Epithelial cell of prostate (primary cell): ENCODE measurements at places on chromosomes 11 and 22.
A peak's percentile ranks its signal among the peaks of the same experiment; 100 is the strongest.

- DNase-seq: no peak
Measured at GRCh38 chr11:87972133-87972532, 203.1 kb downstream of the RAB38 start.

- DNase-seq: no peak
Measured at GRCh38 chr11:128424271-128424711, 163.1 kb downstream of the ETS1 start.

GRCh38 chr22:25840167-25840566 is 98.2 kb downstream of the MYO18B start:
- no peak for DNase-seq

- no peak for DNase-seq
Measured at GRCh38 chr11:102733232-102733875, 8.6 kb upstream of the MMP8 start.

GRCh38 chr11:125773516-125773915 is 5.1 kb downstream of the PATE2 start:
- no peak for DNase-seq

DNA sequence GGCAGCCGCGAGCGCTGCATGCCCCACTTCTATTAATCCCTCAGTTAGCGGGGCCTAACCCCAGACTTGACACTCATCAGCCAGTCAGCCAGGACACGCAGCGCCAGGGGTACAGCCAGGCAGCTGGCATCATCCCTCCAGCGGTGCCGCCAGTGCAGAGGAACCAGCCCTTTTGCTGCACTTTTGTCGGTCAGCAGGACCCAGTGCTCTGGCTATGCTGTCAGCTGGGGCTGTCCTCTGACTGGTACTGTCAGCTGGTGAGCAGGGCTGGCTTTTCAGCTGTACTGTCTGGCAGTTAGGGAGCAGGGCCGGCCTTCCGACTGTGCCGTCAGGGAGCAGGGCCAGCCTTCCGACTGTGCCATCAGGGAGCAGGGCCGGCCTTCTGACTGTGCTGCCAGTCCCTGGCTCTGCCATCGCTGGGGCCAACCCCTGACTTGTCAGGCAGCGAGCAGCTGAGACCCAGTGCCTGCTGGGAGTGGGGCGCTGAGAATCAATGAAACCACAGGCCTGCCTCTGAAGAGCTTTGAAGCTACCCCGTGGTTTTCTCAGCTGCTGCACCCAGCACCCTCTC is 115.4 kb downstream of the KIAA1671 start:
- DNase-seq: no peak

- no peak for DNase-seq
Measured at GRCh38 chr11:85096939-85097338, 530.2 kb downstream of the DLG2 start.

DNA sequence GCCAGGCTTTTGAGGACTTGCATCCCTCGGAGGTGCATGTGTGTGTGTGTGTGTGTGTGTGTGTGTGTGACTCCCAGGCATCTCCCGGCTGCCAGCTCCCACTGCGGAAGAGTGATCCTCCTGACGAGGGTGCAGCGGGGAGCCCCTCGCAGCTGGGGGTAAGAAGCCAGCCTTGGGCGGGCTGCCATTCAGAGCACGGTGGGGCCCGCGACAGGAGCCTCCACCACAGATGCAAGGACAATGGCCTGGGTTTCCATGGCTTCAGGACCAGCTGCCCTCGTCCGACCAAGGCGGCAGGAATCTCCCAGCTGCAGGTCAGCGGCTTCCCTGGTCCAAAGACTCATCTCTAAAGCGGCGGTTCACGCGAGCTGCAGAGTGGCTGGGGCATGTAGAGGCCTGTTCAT is 908.5 kb downstream of the BRD1 start:
- DNase-seq: no peak

DNA sequence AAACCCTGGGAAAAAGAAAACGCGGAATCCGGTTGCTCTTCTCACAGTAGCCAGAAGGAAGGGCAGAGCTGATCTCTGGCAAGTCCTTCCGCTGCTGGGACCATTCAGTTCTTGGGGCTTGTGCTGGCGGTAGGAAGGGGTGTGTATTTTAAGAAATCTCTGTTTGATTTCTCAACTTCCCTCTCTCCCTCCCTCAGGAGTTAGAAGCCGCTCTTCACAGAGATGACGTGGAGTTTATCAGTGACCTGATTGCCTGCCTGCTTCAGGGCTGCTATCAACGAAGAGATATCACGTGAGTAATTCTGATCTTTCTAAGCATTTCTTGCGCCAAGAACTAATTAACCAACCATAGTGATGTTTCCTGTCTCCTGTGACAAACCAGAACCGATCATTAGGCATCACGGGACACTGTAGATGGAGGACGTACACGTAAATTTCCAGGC is 85.9 kb upstream of the SLC25A18 start:
- DNase-seq: no peak

DNA sequence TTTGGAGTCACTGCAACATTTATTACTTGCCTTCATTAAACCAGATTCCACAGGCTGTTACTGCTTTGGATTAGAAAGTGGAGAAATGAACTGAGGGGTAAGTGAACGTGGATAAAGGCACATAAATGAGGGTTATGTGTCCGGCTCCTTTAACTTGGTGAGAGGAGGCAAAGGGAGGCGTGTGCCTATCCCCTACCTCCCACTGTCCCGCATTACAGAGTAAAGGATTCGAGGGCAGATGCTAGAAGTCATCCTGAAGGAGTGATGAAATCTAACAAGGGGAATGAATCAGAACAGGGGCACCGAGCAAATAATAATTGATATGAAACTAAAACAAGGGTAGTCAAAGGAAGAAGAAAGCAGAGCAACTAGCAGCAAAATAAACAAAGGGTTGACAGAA is 147.2 kb downstream of the GRIA4 start:
- DNase-seq: no peak

DNA sequence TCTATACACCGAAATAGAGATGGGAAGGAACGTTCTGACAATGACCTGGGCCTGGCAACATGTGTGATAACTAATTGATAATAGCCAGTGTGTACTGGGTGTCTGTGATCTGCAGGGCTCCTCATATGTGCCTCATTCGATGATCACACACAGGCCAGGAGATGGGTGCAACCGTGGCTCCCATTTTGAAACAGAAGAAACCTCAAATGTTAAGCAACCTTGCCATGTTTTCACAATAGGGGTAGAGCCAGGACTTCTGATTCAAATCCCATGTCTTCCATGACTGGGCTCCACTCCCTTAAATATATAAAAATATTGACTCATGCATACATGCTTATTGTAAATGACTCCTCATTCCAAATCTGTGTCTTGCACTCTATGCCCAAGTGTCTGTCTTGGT is 11.1 kb downstream of the APOL3 start:
- no peak for DNase-seq

GRCh38 chr22:42766860-42767259 is 46.2 kb upstream of the A4GALT start:
- DNase-seq: no peak

DNA sequence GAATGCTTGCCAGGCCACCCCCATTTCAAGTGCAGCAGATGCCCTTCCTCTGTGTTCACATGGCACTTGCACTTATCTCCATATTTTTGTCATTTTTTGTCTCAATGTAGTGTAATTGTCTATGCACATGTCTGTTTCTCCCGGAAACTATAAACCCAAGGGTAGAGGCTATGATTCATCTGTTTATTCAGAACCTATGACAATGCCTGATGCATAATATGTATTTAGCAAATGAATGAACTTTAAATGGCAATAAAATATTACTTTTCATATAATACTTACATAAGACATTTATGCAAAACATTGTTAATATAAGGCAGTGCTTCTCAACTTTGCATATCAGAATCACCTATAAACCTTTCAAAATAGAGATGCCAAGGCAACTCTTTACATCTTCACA is 6.7 kb downstream of the PAK1 start:
- no peak for DNase-seq

GRCh38 chr11:68441466-68442230 is 18.9 kb upstream of the PPP6R3 start:
- DNase-seq: no peak

- peak; percentile 92 for DNase-seq
Measured at GRCh38 chr11:64970731-64971151, 1.2 kb downstream of the MAJIN start.

DNA sequence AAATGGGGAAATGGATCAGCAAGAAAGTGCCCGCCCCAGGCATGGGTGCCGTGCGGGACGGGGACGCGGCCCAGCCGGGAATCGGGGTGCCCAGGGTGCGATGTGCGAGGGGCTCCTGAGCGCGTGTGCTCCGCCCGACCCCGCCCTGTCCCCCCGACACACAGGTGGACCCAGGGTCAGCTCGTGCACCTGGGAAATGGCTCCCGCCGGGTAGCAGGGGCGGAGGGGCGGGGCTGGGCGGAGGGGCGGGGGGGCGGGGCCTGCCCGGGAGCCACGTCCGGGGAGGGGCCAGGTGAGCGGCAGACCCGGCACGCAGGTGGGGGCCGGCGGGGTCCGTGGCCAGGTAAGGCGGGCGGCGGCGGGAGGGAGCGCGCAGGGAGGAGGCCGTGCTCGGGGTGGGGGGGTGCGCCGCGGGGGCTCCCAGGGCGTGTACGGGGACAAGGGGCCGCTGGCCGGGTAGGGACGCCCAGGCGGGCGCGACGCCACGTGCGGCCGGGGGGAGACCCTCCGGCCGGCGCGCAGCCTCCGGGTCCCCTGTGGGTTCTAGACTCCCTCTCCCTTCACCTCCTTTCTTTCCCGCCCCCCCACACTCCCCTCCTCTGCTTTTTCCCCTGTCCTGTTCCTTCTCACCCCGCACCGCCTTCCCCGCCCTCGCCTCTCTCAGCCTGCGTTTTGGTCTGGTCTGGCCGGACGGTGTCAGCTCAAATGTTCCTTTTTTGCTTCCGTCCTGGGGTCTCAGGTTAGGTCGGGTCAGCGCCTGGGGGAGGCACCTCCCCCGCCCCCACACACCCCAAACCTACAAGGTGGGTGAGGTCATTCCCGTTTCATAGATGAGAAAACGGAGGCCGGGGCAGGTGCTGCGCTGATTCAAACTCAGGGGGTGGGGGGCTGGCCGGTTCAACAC is at the start of gene ARHGAP8:
Gene ARHGAP8, plus strand, starts transcription at position 291 of the 904 bp plus-strand sequence. CDS start 33,953 bp downstream, outside the sequence.
- DNase-seq: no peak

DNA sequence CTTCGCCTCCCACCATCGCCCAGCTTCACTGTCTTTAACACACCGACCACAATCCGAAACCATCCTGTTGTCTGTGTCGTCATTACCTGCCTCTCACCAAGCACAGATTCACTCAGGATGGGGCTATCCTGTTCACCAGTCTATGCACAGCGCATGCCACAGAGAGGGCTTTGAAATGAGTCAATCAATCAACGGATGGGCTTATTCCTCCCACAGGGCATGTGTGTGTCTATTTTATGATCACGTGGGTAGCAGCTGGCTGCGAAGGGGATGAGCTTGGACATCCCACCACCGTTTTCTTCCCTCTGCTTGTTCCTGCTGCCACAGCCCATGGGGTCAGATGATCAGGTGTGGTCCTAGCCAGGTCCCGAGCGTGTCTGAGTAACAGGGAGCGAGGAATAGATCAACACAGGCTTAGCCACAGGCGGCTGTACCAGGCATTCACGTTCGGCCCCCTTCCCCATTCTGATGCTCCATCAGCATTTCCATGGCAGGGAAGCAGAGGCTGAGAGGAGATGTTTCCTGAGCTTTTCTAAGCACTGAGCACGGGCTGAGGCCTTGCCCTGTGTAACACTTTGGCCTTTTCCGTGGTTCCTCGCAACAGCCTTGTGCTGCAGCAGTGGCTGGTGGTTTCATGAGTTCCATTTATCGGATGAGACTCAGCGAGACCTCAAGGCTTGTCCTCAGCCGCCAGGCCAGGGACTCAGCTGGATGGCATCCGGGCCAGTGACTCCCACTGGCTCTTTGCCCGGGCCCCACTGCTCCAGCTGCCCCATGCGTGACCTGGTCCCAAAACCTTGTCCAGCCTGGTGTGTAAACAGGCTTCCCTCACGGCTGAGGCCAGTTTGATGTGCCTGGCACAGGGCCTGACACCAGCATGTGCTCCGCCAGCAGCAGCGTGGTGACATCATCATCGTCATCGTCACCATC is 48.1 kb upstream of the FGF3 start:
- no peak for DNase-seq

DNA sequence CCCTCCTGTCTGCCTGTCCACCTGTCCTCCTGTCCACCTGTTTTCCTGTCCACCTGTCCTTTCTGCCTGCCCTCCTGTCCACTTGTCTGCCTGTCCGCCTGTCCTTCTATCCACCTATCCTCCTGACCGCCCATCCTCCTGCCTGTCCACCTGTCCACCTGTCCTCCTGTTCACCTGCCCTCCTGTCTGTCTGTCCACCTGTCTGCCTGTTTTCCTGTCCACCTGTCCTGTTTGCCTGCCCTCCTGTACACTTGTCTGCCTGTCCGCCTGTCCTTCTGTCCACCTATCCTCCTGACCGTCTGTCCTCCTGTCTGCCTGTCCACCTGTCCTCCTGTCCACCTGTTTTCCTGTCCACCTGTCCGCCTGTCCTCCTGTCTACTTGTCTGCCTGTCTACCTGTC is 682.8 kb downstream of the TBC1D22A start:
- no peak for DNase-seq

DNA sequence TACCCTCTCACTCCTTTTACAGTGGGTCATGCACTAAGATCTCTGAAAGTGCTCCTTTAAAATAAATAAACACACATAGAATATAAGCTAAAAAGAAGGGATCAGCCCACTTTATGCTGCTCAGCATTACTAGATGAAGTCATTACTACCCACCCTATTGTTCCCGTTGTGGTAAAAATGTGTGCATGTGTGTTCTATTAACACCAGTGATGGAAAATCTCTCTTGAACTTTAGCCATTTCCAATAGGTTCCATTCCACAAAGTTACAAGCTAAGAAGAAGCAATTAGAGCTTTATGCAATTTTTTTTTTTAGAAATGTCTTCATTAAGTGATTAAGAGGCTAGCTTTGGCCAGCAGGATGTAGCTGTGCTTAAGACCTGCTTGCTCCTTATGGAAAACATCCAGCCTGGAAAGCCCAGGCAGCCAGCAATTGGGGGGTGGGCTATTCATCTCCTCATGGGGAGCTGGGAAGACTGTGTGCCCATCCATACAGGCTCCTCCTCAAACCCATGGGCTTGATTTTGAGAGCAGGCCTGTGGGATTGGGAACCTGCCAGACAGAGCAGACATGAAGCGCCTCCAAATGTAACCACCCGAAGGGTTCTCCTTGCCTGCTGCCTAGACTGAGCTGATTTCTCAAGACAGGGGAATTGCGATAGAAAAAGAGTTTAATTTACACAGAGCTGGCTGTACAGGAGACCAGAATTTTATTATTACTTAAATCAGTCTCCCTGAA is 92.9 kb upstream of the PARVA start:
- DNase-seq: no peak
